ENCODE measurements at places on chromosomes 13 and 19.

GRCh38 chr13:29918845-29919244 is 68.4 kb upstream of the UBL3 start:
- DNase-seq = no peak

- peak; percentile 13 for DNase-seq
Observed at GRCh38 chr13:60482012-60482411, 85.0 kb downstream of the TDRD3 start.

DNA sequence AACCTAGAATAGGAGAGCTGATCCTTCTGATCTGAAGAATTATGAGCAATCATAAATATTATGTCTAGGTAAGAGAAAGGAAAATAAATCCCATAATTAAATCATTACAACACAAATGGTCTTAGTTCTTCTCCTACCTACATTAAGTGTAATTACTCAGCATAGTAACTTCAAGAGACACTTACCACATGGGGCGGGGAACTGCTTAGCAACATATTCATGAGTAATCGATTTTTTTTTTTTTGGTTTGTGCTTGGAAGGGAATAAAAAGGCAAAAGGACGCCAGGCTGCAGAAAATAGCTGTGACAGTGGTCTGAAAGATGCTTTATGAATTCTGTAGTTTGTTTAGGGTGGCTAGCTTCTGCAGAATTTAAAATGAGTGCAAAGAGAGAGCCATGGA is 103.3 kb upstream of the HTR2A start:
- DNase-seq = no peak

DNA sequence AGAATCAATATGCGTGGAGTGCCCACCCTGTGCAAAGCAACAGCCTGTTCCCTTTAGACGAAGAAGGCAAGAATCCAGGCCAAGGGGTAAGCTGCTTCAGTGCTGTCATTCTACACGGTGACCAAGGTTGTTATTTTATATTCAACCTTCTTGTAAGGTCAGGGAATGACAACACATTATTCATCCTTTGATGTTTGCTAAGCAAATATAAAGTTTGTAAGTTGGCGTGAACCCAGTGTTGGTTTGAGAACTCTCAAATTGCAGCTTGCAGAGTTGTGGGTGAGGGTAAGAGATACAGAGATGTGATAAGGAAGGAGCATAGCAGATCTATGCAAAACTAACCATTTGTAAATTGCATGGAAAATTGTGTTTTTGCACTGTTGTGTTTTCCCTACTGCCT is 436.7 kb downstream of the FGF9 start:
- no peak for DNase-seq

DNA sequence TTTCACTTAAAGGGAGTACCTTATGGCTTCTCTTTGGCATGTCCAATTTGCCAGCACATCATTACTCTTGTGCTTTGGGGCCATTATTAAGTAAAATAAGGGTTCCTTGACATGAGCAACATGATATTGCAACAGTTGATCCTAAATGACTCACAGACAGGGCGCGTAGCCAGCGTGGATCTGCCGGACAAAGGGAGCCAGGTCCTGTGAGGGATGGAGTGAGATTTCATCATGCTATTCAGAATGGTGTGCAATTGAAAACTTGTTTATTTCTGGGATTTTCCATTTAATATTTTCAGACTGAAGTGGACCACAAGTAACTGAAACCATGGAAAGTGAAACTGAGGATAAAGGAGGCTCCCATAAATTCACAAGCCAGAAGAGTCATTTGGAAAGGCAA is 48.6 kb upstream of the WASF3 start:
- no peak for DNase-seq

- no peak for DNase-seq
Observed at GRCh38 chr13:75633285-75633684, 2.8 kb upstream of the LMO7 start.

DNA sequence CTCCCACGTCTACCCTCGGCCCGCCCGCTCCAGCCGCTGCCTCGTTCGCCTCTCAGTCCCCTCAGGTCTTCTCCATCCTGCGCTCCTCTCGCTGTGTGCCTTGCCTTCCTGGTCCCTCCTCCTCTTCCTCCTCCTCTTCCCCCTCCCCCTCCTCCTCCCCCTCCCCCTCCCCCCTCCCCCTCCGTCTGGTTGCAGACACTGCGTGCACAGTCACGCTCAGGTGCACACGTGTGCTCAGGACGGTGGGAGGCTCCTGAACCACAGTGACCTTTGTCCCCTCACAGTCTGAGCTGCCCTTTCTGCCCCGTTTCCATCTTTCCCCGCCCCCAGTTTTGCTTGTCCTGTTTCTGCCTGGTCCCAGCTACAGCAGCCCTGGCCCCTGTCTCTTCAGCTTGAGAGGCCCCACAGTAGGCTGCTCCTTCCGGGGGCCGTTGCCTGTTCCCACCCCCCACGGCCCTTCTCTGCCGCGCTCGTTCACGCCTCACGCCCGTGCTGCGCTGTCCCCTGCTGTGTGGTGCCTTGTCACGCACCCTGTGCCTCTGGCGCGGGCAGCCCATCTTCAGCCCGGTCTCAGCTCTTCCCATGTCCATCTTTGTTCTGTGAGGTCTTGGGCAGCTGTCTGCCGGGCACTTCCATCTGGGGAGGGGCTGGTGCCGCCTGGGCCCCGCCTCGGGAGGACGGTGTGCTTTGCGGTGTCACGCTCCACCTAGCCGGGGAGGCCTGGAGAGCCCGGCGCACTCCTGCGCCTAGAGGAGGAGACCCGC is 13.8 kb upstream of the RPS15 start:
- no peak for DNase-seq

DNA sequence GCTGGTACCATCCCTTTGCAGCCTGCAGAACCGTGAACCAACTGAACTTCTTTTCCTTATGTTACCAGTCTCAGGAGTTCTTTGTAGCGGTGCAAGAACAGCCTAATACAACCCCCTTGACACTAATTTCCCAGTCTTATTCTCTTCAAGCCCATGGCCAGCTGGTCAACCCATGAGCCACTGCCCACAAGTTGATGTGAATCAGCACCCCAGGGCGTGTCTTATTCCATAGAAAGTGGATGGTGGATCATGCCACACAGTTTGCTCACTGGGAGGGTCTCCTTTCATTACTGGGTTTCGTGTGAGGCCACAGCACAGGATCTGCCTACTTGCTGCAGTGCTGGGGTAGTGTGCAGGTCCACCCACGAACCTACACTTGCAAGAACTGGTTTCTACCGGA is 27.0 kb downstream of the TEX29 start:
- DNase-seq = no peak

DNA sequence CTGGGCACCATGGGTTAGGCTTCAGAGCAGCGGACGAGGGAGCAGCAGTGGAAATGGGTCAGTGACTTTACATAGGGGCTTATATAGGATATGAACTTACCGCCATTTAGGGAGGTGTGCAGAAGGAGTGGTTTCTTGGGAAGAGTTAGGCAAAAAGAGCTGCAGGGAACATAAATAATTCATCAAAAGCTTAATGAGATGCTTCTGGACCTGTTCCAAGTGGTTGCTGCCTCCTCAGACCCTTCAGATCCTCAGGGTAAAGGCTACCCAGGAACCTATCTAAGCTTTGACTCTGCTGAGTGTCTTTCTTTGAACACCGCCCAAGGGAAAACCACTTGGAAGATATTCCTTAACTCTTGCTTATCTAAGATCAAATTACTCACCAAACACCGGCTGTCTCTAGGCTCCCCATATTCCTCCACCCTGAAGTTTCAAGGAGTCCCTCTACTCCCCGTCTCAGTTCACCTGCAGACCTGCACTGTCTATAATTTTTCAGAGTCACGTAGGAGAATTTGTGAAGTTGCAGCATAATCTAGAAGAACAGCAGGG is at the start of gene IGFL4:
Gene IGFL4 (minus strand): TSS at position 51 of the 549 bp plus-strand sequence. CDS start 40 bp downstream, at position 11.
- DNase-seq = no peak

DNA sequence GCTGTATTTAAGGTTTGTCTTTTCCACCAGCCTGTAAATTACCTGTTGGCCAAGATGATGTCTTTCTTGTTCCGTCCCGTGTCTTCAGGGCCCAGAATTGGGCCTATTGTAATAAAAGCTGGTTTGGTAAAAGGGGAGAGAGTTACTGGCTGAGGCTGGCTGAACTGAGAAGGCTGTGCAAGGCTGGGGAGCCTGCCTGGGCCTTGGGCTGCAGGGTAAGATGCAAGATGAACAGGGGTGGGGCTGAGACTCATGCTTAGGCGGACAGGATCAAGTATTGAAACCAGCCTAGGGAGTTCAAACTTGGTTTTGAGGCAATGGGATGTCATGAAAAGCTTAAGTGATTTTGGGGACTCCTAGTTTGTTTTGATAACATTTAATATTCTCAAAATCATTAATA is 142.3 kb downstream of the PCCA start:
- DNase-seq = no peak

DNA sequence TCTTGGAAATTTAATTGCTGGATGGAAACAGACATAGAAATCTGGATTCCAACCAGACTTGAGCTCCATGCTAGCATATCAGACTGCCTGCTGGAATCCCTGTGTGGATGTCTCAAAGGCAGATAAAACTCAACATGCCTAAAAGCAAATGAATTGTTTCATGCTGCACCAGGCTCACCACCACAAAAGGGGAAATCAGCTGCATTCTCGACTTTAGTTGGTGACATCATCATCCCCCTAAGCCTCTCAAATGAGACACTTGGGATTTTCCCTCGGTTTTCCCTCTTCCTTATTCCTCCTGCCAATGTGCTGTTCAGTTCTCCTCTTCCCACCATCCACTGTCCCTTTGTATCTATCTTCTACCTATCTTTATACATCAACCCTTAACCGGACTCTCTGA is 134.3 kb downstream of the ZDHHC20 start:
- no peak for DNase-seq

DNA sequence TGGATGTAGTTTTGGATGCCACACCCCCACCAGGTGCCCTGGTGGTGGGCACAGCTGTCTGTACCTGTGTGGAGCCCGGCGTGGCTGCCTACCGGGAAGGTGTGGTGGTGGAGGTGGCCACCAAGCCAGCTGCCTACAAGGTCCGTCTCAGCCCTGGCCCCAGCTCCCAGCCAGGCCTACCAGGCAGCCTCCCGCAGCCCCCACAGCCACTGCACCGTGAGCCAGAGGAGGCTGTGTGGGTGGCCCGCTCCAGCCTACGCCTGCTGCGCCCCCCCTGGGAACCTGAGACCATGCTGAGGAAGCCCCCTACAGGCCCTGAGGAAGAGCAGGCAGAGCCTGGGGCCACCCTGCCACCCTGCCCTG is 3.5 kb downstream of the CIC start:
- no peak for DNase-seq

GRCh38 chr19:16904599-16904998 is 15.8 kb downstream of the F2RL3 start:
- DNase-seq = no peak

DNA sequence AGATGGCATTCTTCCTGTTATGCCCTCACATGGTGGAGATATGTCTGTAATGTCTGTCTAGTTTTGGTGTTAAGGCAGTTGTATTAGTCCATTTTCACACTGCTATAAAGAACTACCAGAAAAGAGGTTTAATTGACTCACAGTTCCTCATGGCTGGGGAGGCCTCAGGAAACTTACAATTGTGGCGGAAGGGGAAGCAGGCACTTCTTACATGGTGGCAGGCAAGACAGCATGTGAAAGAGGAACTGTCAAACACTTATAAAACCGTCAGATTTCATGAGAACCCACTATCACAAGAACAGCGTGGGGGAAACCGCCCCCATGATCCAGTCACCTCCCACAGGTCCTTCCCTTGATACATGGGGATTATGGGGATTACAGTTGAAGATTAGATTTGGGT is 3.2 kb downstream of the ZNF441 start:
- no peak for DNase-seq

- DNase-seq = no peak
Observed at GRCh38 chr19:46639358-46640182, 3.6 kb upstream of the GNG8 start.

DNA sequence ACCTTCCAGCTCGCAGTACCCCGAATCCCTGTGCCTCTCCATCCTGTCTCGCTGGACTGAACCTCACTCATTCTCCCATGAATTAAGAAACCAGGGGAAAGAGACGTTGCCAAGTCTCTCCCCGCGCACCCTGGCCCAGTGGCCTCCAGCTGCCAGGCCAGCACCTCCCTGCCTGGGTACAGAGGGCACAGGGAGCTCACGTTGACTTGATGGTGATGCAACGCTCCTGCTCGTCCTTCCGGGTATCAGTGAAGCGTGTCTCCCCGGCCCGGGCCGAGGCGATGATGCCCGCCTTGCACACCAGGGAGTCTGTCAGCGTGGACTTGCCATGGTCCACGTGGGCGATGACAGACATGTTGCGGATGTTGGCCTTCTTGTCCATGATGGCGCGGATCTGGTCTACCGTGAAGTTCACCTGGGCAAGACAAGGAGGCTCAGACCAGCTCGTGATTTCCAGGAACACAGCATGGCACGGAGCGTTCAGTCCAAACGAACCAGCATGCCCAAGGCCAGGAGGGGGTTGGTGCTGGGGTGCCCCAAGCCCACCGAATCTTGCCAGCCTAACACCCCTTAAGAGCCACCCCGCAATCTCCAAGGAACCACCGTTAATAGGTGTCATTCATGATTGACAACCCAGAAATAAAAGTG is 1.2 kb downstream of the EEF2 start:
- DNase-seq = no peak

GRCh38 chr19:16014923-16015804 is 61.1 kb upstream of the TPM4 start:
- no peak for DNase-seq

DNA sequence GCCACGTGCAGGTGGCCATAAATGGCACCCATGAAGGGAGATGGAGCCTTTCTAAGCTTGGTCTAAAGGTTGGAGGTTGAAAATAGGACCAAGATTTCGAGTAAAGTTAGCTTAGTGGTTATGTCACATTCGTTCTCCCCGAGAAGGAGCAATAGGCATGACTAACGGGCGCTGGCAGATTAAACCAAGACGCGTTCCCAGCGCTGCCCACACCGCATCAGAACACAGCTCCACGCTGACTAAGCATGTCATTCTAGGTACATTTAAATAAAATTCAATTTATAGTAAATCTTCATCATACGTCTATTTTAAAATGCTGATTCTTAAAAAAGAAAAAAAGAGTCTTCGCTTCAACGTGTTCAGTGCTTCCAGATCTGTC is 95.0 kb upstream of the IRS2 start:
- DNase-seq = no peak

DNA sequence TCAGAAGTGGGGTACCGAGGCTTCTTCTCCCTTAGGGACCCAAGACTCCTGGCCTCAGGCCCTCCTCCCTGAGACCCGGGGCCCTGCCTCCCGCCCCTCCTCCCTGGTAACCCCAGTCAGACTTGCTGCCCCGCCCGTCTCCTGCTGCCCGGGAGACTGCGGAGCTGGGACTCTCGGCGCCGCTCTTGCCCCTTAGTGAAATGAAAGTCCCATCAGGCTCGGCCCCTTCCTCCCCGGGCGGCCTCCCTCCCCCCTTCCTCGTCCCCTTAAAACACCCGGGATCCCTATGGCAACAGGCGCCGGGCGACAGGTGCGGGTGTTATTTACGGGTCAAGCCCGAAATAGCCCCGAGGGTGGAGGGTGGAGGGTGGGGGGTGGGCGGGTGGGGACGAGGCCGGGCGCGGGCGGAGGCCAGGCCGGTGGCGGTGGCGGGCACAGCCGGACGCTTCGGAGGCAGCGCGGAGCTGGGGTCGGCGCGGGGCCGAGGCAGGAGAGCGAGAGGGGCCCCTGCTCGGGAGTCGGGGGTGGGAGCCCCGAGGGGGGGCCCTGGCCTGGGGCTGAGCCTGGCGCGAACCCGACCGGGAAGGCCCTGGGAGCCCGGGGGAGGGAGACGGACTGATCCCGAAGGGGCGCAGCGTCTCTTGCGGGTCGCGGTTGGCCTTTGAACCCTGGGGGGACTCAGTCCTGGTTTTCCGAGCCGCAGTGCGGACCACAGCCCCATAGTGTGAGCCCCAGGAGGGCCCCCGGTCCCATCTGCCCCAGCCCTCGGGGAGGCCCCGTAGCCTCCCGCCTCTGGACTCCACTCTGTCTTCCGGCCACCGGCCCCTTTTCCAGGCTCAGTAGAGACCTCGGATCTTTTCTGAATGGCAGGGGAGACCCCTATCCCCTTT is at the start of gene CACNG6:
Gene CACNG6 (plus strand): TSS at position 414 of the 890 bp plus-strand sequence. CDS start 1,241 bp downstream, outside the sequence.
- DNase-seq = no peak

All from T-helper 1 cell (primary cell).